Activated CD8-positive, alpha-beta memory T cell treated with anti-CD3 and anti-CD28 coated beads for 48 hours (primary cell): ENCODE measurements at places on chromosomes 3 and 15.

DNA sequence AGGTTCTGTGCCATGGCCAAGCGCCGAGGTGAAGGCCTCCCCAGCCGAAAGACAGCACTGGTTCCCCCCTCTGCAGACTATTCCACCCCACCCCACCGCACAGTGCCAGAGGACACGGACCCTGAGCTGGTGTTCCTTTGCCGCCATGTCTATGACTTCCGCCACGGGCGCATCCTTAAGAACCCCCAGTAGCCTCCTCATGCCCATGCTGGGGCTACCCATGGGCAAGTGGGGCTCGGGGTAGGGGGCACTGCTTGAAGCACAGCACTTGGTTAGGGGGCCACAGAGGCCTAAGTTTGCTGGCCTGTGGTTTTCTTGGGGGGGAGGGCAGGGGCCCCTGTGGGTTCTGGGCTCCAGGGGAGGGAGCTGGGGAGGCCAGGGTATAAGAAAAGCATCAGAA lies 4.8 kb upstream of the CHST14 start:
- DNase-seq: no peak

DNA sequence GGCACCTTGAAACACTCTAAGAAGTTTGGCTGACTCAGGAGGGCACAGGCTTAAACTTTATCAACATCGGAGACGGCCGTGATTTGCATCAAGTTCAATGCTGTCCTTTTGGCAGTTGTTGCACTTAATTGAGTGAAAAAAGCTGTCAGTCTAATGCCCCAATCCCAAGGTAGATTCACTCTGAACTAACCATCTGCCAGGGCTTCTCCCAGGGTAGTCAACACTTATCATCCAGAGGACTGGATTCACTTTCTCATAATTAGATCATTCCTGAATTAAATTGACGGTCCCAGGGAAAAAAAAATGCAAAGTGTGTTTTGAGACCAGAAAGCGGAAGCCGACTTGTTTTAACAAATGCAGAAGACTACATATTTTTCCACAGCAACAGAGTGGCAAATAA lies 28.5 kb downstream of the RORA start:
- DNase-seq: no peak

DNA sequence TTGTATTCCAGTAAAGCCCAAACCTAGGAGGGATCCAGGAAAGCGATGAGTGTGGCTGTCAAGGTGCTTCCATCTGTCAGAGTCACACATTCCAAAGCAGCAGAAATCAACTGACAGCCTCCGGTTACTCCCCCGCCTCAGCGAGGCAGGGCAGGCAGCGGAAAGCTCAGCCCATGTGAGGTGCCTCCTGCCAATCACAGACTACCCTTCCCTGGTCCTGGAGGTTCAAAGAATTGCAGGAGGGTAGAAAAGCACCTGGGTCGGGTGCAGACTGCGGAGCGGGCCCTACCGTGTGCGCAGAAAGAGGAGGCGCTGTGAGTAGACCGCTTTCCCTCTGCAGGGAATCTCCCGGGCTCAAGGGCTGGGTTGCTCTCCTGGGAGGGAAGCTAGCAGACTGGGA lies at the start of gene UPK1B:
TSS of gene UPK1B (plus strand) at position 274 of the 400 bp plus-strand sequence. CDS start 13,144 bp downstream, outside the sequence.
- DNase-seq: no peak

GRCh38 chr15:63922261-63922904 lies 88.6 kb upstream of the HERC1 start:
- no peak for DNase-seq

GRCh38 chr15:47756872-47757271 lies 39.6 kb downstream of the SEMA6D start:
- no peak for DNase-seq

DNA sequence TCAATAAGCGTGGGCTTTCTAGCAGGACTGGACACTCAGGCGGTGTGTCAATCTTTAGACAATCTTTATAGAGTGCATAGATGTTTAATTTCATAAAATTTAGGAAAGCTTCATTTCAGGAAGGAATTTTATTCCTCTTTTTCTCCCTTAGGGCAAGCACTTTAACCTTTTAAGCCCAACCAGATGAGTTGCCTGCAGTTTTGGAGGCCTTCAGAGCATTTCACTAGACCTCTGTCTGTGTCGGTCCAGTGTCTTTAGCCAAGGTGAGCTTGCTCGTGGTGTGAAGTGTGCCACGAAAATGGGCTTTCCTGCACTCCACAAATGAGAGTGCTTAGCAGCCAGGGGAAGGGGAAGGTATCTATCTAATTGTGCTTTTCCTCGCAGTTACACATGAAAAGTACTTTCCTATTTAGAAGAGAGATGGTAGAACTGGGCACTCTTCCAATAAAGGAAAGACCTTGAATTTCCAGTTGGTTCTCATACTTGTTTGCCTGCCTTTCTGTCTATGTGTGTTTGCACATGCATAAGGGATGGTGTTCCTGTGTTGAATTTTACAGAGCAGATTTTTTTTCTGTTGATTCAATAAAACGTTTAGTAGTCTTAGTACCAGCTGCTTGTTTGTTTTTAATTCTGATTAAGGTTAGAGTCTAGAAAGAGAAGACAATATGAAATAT lies 53.6 kb downstream of the FEZF2 start:
- DNase-seq: no peak

DNA sequence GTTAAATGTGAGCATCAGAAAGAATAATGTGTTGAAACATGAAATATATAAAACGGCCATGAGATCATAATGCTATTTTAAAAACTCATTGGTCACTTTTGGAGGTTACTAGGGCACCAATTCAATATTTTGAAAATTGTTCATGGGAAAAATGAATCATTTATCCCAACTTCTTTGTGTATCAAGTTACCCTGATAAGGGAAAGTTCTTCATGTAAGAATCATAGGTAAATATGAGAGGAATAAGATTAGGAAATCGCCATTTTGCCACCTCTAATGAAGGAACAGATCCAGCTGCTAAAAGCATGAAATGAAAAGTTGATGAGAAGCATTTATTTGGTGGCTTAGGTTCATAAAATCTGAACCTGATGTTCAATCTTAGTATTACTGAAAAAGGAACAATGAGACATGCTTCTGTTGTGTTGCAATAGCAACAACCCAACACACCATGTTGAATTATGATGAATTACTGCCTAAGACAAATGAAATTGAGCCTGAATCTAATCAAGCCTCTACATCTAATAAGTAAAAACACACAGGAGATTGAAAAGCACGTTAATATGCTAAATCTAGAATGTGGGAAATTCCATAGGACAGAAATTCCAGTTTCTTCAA lies 32.5 kb downstream of the ABHD5 start:
- no peak for DNase-seq

GRCh38 chr3:187533797-187534196 lies 136.4 kb downstream of the SST start:
- DNase-seq: no peak

GRCh38 chr15:45704329-45705249 lies 69.8 kb downstream of the SQOR start:
- no peak for DNase-seq
